GM13977 (cell line): ENCODE measurements at places on chromosomes 11 and 22.

DNA sequence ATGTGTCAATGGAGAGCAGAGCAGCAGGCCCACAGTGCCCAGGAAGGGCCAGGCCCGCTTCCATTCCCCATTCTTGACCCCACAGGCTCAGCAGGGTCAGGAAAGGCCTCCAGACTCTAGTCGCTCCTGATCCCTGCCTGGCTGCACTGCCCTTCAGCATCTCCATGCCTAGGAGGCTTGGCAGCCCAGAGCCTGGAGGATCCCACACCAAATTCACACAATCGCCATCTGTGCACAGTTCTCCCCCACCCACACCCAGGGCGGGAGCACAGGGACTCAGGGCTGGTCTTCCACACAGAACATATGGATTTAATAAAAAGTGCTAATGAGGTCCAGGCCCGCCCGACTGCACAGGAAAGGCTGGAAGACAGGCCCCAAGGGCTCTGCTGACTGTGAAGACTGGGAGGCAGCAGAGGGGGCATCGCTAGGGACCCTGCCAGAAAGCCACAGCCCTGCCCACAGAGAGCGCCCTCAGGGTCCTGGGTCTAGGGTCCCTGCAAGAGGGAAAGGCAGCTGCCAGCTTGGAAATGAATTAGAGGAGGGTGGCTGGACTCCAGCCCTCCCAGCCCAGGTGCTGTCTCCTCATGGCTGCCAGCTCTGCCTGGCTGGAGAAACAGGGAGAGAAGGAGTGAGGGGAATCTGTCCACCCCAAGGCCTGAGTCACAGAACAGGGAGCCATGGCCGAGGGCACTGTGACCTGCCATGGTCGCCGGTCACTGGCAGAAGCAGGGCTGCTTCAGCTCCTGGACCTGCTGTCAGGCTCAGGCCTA is 39.7 kb downstream of the DKK3 start:
- peak; percentile 2 for DNase-seq

GRCh38 chr11:125447721-125448120 is 48.3 kb downstream of the FEZ1 start:
- no peak for DNase-seq

DNA sequence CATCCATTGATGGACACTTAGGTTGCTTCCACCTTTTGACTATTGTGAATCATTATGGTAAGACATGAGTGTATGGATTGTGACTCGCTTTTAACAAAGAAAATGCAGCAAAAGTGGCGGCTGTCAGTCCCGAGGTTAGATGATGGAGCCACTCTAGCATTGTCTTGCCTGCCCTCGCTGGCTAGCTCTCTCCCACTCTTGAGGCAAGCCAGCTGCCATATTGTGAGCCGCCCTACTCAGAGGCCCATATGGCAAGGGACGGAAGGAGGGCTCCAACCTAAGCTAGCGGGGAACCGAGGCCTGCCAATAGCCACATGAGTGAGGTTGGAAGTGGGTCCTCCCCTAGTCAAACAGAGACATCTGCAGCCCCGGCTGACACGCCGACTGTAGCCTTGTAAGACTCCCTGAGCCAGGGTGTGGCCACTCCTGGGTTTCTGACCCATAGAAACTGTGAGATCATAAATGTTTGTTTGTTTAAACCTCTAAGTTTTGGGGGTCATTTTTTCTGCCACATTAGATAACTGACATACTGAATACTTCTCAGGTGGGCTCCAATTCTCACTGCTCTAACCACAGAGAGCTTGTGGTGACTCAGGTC is 160.2 kb downstream of the LDLRAD3 start:
- DNase-seq = no peak

DNA sequence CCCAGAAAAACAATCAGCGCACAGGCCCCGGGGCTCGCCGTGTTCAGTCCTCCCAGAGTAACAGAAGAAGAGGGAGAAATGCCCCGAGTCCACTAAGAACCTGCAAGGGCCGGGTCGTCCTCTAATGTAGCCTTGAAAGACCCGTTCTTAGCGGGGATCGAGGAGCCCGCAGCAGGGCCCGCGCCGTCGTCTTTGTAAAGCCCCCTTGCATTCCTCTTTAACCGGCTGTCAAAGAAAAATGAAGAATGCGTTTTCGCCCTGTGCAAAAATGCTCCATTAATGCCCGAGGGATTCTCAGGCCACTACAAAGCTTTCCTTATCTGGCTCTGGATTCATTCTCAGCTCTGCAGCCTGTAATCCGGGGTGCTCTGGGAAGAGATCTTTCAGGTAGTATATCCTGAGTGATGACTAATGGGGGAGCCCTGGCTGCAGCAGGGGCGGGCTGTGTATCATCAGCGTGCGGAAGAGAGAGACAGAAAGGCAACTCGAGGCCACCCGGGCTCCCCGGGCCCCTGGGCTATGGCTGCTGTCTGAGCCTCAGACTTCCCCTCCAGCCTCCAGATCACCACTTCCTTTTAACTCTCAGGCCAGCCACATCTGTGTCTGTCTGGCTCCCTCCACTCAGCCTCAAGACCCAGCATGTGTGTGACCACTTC is 78.2 kb downstream of the FBLN1 start:
- no peak for DNase-seq

GRCh38 chr11:32315121-32315520 is 120.2 kb downstream of the WT1 start:
- DNase-seq = no peak

- no peak for DNase-seq
These were observed 24.2 kb downstream of the BLID start for GRCh38 chr11:122091835-122092234.

- no peak for DNase-seq
These were observed 20.6 kb downstream of the TSPAN18 start for GRCh38 chr11:44747316-44747715.

- DNase-seq = no peak
These were observed 4.6 kb downstream of the TNRC6B start for GRCh38 chr22:40182231-40182835.

DNA sequence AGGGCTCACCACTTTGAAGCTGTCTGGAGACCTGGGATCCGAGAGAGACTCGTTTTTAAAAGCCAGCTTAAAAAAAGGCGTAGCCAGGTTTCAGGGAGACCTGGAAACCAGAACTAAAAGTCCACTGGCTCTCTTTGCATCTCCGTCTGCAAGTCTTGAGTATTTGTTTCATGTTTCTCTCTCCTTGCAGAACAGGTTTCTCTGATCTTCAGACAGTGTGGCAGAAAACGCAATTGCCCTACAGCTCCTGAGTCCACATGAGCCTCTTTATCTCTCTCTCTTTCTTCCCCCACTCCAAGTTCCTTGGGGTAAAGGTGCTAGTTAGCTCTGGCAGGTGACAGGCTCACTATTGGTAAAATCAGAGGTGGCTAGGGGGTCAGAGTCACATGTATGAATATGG is 67.0 kb upstream of the AMPD3 start:
- DNase-seq = no peak

- no peak for DNase-seq
These were observed 374.3 kb upstream of the MPPED2 start for GRCh38 chr11:30960387-30960992.

DNA sequence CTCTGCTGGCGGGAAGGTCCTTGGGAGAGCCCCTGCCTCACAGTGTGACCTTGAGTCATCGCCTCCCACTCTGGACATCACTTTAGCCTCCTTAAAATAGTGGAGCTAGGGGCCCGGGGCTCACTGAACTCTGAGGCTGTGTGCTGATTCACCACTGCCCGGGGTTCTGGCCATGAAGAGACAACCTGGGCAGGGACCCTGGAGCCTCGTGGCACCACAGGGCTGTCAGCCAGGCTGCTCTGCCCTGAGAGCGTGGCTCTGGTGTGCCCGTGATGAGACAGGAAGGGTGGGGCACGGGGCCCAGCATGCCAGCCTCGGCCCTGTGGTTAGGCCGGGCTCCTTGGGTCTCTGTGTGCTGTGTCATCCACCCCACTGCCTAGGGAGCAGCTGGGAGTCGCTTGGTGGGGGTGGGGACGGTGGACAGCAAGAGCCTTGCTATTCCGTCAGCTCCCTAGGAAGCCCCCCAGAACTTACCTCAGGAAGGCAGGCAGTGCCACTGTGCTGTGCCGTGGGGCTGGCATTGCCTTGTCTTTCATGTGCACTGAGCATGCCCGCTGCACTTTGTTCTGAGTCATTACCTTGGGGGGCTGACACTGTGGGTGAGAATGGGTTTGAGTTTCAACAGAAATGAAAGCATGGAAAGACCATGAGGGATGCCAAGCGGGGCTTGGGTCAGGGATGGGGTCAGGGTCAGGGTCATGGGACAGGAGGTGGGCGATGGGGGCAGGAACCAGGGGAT is 31.7 kb downstream of the TPCN2 start:
- no peak for DNase-seq

DNA sequence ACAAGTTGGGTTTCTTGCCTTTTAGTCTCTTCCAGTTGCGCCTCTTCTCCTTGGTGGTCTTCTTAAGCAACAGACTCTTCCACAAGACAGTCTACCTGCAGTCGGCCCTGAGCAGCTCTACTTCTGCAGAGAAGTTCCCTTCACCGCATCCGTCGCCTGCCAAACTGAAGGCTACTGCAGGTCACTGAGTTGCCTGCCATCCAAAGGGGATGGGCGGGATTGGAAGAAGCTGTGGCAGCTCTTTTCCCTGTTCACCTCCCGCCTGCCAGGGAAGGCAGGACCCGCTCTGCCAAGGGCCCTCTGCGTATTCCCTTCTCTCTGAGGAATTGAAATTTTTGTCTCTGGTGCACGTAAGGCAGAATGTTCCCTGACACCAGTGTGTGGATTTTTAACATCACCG is 9.2 kb upstream of the STT3A start:
- no peak for DNase-seq

GRCh38 chr22:35478633-35479107 is 62.0 kb upstream of the RASD2 start:
- DNase-seq = no peak

GRCh38 chr22:39645532-39645931 is 75.0 kb downstream of the CACNA1I start:
- DNase-seq = no peak

GRCh38 chr22:34324763-34325162 is 404.5 kb upstream of the LARGE1 start:
- DNase-seq = no peak

- no peak for DNase-seq
These were observed 187.2 kb downstream of the SPON1 start for GRCh38 chr11:14149683-14150082.

DNA sequence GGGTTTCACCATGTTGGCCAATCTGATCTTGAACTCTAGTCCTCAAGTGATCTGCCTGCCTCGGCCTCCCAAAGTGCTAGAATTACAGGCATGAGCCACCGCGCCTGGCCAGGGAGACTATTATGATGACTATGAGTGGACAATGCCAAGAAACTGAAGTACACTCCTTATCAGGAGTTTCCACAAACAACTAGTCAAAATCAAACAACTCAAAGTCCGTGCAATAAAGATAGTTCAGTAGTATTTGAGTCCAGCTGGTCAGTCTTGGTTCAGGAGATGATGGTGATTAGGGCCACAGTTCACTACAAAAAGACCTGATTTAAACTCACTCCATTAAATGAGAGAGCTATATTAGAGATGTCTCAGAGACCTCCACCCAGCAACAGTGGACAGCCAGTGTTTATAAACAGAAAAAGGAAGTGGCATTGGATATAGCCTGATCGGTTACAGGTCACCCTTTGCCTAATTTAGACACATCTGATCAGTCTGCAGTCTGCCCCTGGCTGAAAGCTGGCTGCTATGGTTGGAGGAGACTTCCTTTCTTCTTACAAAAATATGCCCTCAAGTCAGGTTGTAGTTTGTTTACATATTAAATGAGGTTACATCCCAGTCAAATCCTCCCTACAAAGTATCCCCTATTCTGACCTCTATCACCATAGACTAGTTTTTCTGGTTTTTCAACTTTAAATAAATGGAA is 17.0 kb downstream of the CD3E start:
- peak; percentile 36 for DNase-seq

- no peak for DNase-seq
These were observed 6.9 kb upstream of the WEE1 start for GRCh38 chr11:9566561-9567063.

- DNase-seq = peak; percentile 58
These were observed 8.6 kb downstream of the THYN1 start for GRCh38 chr11:134244593-134244992.

DNA sequence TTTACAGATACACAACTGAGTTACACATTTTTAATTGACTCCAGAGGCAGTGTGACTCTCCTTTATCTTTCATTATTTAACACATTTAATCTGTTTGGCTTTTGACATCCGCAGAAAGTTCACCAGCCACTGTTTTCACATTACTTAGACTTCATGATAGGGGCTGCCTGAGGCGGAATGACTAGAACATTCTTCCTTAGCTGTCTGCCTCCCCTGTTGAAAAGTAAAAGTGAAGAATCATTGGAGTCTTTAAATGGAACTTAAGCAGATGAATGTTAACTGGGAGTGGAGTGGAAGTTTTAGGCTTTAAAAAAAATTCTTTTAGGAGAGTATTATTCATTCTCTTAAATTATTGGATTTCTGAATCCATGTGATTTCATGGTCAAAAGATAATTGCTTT is 229.2 kb upstream of the MTNR1B start:
- no peak for DNase-seq

DNA sequence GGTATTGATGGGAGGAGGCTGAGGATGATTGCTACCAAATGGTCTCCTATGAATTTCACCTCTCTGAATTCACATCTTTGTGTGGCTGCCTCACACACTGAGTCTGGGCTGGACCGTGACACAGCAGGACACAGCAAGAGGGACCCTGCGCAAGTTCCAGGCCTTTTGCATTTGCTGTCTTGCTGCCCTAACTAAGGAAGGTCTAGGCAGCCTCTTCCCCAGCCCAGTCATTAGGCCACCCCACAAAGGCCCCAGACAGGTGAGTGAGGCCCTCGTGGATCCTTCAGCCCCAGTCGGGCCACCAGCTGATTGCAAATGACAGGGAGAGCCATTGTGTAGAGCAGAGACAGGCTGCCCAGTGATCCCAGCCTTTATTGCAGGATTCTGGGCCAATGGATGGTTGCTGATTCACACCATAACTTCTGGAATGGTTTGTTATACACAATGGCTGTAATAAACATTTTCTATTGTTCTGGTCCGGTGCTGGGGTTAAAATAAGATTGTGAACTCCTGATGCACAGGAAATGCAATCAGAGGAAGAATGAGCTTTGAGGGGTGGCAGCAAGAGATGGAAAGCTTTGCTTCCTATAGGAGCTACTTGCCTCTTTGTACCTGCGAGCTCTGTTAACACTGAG is 28.5 kb upstream of the CSNK2A3 start:
- no peak for DNase-seq
